ENCODE measurements at places on chromosomes 3 and 15.

DNA sequence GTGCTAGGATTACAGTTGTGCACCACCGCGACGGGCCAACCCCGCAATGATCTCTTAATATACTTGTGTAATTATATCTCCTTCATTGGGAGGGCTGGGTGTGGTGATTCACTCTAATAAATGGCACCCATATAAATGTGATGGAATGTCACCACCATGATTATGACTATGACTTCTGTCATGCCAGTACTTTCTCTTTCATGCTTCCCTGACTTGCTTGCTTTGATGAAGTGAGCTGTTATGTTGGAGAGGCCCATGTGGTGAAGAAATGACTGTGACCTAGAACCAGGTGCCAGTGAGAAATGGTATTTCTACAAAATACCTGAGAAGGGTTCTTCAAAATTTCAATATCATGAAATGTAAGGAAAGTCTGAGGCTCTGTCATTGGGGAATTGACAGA, 24.4 kb upstream of the TP63 start:
- DNase-seq, result no peak

- DNase-seq, result peak; percentile 45
Observed at GRCh38 chr15:37981775-37982174, 47.3 kb downstream of the TMCO5A start.

- peak; percentile 71 for DNase-seq
Observed at GRCh38 chr15:78056714-78057269, 20.7 kb downstream of the TBC1D2B start.

DNA sequence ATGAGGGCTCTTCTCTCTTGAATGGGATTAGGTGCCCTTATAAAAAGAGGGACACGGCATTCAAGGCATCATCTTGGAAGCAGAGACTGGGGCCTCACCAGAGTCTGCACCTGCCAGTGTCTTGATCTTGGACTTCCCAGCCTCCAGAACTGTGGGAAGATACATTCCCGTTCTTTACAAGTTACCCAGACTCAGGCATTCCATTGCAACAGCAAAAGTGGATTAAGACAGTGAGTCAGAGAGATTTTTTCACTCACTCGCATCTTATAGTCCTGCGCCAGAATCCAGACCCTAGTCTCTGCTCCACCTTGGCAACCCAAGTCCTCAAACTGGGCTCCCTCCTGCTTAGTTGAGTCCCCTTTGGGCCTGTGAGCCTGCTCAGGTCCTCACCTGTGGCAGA, 2.7 kb downstream of the LCTL start:
- DNase-seq, result no peak

DNA sequence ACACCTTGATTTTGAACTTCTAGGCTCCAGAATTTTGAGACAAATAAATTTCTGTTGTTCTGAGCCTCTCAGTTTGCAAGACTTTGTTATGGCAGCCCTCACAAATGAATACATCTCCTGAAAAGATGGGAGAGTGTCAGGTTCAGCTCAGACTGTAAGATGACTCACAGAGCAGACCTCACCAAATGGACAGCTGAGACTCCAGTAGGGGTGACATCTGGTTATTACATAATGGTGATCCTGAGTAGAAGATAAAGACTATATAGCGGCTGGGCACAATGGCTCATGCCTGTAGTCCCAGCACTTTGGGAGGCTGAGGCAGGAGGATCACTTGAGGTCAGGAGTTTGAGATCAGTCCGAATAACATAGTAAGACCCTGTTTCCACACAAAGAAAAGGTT, 26.2 kb upstream of the MTMR14 start:
- DNase-seq, result no peak

- no peak for DNase-seq
Observed at GRCh38 chr3:124461838-124462632, 268.2 kb upstream of the UMPS start.

GRCh38 chr3:38519000-38519399, 22.9 kb downstream of the EXOG start:
- DNase-seq, result peak; percentile 11

- DNase-seq, result no peak
Observed at GRCh38 chr3:131756405-131756804, 253.6 kb upstream of the MRPL3 start.

- DNase-seq, result peak; percentile 35
Observed at GRCh38 chr3:19645093-19645492, 288.9 kb downstream of the EFHB start.

- DNase-seq, result no peak
Observed at GRCh38 chr15:63408524-63408923, 26.9 kb upstream of the CA12 start.

DNA sequence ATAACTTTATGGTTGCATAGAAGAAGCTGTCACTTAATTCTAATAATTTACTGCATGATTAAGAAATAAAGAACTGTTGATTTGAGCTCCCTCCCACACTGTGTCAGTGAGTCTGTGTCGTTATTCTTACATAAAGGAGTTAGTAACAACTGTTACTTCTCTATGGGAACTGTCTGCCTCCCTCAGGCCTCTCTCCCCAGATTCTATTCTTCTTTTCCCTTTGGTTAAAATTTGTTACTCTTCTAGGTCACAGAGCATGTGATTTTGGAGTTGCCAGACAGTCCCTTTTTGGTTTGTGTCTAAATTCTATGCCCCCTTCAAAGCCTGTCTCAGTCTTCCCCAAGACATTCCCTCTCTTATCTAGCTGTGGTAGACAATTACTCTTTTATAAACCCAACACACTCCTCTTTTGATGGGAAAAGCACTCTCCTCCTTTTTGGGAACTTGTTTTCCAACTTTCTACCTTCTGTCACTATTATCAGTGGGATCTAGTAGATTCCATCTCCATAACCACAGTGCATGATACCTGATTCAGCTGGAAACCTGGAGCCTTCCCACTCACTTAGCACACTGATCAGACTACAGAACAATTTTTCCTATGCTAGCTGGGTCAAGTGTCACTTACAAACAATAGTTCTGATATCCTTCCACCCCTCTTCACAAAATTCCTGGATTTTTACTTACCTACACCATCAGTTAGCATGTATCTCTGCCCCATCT, 422.1 kb upstream of the TGFBR2 start:
- DNase-seq, result no peak

GRCh38 chr3:70621451-70621850, 309.0 kb upstream of the MDFIC2 start:
- no peak for DNase-seq

DNA sequence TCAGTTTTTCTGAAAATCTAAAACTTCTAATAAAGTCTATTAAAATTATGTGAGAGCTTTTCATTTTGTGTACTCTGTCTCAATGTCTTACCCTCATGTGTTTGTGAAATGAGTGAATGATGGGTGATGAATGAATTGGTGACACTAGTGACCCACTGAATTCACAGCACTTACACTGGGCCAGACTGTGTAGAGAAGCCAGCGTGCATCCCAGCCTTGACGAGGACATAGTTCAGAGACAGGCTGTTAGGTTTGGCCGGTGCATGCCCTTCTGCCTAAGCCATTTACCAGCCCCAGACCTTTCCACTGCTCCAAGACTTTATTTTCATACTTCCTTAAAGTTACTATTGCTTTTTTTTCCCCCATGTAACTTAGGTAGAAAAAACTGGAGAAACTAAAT, 38.8 kb downstream of the FBXO22 start:
- DNase-seq, result no peak

DNA sequence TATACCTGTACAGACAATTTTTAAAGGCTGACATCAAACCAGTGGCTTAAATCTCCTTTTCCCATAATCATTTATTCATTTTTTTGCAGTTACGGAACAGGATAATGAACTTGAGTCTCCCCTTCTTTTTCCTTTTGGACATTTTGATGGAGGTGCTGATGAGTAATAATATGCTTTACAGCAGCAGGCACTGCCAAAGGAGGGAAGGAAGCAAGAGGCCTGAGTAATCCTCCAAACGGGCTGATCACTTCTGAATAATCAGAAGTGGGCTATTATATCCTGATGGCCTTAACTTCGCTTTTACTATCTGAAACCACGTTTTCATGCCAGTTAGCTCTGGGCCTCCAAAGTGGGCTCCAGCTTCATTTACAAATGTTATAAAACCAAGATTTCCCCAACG, 527.2 kb downstream of the FOXP1 start:
- no peak for DNase-seq

- DNase-seq, result no peak
Observed at GRCh38 chr3:106342386-106342785, 473.6 kb upstream of the CBLB start.

DNA sequence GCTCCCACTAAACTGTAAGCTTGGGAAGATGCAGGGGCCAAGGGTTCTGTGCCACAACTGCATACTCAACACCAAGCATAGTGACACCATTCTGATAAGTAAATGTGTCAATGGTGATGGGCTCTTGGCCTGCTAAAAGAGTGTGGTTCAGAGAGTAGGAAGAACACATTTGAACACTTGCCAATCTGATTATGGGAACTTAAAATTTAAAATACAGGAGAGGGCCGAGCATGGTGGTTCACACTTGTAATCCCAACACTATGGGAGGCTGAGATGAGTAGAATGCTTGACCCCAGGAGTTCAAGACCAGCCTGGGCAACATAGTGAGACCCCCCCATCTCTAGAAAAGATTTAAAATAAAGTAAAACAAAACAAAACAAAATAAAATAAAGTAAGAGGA, 34.1 kb downstream of the PTPN9 start:
- peak; percentile 84 for DNase-seq

- DNase-seq, result peak; percentile 68
Observed at GRCh38 chr15:41417418-41418195, 712 bp downstream of the RTF1 start.

DNA sequence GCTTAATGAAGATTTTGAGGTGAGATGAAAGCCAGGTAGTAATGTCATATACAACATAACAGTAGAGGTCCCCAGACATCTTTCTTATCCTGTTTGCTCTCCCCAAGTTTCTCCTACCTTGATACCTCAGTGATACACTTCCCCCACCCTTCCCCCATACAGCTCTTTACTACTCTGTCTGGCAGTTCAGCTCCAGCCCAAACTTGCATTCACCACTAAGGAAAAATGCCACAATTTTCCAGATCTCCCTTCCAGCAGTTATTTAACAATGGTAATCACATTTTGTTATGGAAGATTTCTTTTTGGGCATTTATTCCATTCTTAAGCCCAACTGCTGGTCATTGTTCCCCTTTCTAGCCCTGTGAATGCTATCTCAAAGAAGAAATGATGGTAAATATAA, 34.9 kb upstream of the ITGA11 start:
- DNase-seq, result no peak

DNA sequence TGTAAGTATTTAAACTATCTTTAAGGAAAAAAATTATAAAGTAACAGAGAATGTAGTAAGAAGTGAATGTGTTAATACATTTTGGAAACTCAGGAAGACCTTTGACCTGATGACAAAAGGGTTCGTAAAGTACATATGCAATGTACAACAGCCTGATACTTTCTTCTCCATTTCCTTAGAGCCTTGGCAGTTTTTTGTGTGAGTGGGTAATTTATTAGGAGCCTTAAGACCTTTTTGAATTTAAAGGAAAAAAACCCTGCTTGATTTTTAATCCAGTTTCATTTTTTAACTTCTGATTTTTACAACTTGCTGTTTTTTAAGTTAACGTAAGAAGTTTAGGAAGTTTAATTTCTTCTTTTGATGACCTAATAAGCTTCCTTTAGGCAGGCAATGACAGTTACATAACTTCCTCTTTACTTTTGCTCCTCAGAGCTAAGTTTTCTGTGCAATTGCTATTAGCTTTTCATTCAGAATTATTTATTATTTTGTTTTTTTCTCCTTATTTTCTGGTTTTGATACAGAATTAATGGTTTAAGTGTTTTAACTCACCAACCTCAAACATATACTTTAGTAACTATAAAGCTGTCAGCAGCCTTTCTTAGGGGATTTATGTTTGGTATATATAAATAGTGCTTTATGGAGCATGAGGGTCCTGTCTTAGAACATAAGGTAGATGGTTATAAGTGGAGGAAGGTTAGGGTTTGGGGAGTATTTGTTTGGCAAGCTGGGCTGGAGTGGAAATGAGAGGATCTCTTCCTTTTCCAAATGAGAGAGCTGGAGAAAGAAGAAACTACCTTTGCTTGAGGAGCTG, 35.2 kb downstream of the ARMC8 start:
- DNase-seq, result peak; percentile 63

- no peak for DNase-seq
Observed at GRCh38 chr3:14841836-14842235, 23.1 kb downstream of the FGD5 start.

DNA sequence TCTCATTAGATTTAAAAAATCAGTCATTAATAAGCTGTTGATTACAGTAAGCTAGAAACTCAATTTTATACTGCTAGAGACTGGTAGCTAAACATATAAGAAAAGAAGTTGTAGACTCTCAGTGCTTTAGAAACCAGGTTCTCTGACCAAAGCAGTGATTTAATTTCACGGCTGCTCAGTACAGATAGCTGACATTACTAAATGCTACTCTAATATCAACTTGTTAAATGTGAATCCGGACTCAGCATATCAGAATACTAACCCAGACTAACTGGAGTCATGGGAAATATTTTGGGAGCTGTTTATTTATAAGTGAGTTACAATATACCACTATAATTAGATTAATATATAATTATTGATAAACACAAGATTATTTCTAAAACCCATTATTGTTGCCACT, 80.4 kb downstream of the NEDD4 start:
- no peak for DNase-seq

- no peak for DNase-seq
Observed at GRCh38 chr3:101131767-101132166, 138.5 kb upstream of the ABI3BP start.

- DNase-seq, result no peak
Observed at GRCh38 chr15:56699743-56700142, 33.6 kb downstream of the ZNF280D start.
